ENCODE measurements at places on chromosomes 7 and 10.
A peak's percentile ranks its signal among the peaks of the same experiment; 100 is the strongest.

DNA sequence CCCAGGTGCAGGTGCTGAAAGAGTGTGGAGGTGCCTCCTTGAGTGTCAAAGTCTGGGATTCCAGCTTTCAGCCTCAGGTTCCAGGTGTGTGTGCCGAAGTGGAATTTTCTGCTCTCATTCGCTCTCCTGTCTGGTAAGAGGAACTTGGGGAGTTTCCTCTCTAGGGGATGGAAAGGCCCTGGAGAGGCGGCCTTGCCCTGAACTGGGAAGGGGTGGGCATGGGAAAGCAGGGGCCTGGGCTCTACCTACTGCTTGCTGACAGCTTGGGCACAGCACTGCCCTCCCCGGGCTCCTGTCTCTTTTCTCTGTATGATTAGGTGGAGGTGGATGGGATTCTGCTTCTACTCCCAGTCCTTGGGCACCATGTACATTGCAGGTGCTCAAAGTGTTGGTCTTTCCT, 192.8 kb downstream of the ZNF716 start:
- DNase-seq, result no peak

DNA sequence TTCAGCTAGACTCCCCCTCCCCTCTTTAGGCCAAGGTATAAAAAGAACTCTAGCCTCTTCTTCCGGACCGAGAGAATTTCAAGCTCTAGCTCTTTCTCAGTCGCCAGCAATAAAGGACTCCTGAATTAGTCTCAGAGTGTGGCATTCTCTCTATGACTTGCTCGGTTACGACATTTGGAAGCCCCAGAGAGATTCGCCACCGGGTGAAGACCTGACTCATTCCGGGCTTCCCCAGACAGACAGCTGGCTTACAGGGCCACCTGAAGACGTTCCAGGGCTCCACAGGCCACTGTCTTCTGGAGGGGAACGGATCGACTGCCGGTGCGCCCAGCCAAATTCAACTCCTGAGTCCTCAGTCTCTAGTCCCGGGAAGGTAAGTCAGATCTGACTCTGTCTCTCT, at the start of gene AKR1B15:
Gene AKR1B15 (plus strand): TSS at position 234 of the 400 bp plus-strand sequence. CDS start 15,510 bp downstream, outside the sequence.
- DNase-seq, result no peak

DNA sequence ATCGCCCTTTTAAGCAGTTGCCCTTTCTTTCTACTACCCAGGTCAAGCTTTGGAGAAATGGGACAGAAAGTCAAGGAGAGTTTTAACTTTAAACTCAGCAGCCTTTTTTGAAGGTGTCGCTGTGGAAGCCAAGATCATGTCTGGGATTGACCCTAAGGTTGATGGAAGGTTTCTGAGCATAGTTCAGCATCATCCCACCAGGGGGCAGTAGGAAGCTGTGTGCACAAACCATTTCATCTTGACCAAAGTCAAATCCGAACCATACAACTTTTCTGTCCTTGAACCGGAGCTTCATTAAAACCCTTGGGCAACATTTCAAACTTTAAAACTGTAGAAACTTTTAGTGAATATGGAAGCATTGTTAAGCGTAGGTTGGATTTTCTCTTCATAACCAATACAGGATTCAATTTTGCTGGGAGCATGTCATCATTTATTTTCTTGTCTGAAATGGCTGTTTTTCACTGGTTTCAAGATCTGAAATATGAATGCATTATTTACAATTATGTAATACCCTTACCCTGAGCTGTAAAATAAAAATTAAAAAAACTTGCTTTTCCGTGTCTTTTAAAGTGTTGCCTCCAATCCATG, 214.4 kb upstream of the KIAA1217 start:
- DNase-seq, result peak; percentile 59

GRCh38 chr7:130821864-130822263, 87.9 kb upstream of the KLF14 start:
- DNase-seq, result no peak

GRCh38 chr7:35374858-35375257, 121.0 kb upstream of the TBX20 start:
- DNase-seq, result no peak

- DNase-seq, result no peak
Observed at GRCh38 chr7:2934984-2935740, 91.1 kb upstream of the GNA12 start.

- DNase-seq, result no peak
Observed at GRCh38 chr10:127922675-127923366, 15.9 kb downstream of the PTPRE start.

DNA sequence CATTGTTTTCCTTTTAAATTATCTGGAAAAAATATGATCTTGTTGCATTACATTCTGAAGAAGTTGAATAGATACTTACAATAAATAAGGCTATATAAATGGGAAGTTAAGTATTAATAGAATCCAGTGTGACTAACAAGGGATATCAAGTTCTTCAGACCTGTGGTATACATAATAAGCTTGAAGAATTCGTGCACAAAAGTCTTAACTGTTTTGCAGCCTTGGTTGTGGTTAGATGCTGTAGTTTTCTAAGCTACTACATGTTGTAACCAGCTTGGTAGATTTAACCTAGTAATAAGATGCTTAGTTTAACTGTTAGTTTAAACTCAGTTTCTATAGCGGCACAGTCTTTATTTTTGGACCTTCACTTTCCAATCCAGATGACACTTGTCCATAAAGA, 106.2 kb upstream of the GLCCI1 start:
- DNase-seq, result no peak

DNA sequence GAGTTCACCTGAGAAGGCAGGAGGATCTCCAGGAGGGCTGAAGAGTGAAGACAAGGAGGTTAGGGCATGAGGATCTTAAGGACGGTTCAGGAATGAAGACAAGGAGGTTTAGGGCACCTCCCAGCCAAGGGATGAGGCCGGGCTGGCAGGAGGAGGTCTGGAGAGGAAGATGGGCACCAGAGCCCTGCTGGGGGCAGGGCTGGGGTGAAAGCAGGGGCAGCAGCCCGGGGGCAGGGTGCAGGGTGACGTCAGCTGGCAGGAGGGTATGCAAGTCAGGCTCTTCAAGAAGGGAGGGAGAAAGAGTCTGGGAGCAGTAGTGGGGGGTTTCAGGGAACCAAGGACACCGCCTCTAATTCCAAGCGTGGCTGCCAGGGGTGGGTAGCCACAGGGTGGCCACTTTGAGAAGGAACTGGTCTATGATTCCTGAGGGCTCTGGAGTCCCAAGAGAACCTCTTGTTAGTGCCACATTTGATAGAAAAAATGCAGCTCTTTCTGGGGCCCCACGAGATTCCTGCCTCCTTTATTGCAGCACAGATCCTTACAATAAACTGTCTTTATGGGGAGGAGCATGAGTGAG, 101.6 kb downstream of the C10orf90 start:
- no peak for DNase-seq

DNA sequence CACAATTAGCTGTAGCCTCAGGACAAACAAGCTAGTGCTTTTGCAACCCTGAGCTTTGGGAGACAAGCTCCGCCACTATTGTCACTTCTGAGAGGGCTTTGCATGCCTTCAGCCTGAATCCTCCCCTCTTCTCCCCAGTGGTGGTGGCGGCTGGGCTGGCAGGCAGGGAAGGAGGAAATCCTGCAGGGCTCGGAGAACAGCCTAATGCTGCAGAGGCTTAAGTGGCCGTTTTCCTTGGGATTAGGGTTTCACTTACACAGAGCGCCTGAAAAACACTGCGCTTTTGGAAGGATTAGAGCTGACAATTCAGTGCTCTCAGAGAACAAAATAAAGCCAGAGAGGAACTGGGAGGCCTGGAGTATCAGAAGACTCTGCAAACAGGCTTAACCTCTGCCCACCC, 71.3 kb downstream of the PAX2 start:
- DNase-seq, result no peak

GRCh38 chr7:11548532-11548931, 283.5 kb downstream of the THSD7A start:
- DNase-seq, result no peak

DNA sequence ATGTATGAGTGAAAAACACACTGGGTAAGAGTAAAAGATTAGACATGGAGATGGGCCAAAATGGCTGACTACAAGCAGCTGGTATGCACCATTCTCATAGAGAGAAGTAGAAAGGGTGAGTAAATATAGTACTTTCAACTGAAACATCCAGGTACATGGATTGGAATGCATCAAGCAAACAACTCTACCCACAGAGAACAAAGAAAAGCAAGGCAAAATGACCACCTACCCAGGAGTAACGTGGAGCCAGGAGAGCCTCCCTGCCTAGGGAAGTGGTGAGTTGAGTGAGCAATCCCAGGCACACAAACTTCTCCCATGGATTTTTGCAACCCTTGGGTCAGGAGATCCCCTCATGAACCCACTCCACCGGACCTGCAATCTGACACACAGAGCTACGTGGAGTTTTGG, 212.8 kb downstream of the PTN start:
- DNase-seq, result no peak

Data from ureter (tissue), 1 donor.